GM23338 (cell line): ENCODE measurements at places on chromosomes 16 and 17.

GRCh38 chr16:48885471-48885870, 275.5 kb upstream of the N4BP1 start:
- no peak for DNase-seq

GRCh38 chr17:31535581-31535981, 144.1 kb downstream of the RAB11FIP4 start:
- no peak for DNase-seq

DNA sequence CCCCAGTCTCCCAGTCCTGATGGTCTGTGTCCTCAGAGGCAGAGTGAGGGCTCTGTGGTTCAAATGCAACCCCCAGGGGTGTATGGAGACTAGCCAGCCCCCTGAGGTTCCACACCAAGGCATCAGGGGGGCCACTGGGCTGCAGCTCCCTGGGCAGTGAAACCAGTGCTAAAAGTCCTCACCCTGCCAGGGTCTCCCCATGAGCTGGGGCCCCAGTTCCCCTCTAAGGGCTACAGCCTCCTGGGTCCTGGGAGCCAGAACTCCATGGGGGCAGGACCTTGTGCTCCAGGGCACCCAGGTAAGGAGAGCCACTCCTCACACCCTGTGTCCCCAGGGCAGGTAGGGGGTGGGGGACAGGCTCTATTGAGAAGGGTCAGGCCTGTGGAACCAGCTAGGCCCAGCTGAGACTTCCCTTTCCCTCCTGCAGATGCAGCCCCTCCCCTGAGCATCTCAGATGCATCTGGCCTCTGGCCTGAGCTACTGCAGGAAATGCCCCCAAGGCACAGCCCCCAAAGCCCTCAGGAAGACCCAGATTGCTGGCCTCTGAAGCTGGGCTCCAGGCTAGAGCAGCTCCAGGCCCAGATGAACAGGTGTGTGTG, 6.4 kb upstream of the DCAF7 start:
- no peak for DNase-seq

DNA sequence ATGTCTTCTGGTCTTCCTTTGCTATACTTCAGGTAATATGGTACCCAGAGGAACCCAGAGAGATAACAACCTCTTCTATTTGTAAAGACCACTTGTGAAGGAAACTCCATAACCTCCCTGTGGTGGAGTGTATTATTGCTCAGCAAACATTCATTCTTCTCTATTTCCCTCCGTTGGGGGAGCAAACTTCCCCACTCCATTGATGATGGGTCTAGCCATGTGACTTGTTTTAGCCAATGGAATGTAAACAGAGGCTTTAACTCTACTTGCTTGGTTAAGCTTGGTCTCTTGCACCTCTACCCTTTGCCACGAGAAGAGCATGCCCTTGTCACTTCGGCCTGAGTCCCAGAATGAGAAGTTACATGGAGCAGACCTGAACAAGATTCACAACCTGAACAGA, 30.0 kb upstream of the SKAP1 start:
- peak; percentile 24 for DNase-seq

DNA sequence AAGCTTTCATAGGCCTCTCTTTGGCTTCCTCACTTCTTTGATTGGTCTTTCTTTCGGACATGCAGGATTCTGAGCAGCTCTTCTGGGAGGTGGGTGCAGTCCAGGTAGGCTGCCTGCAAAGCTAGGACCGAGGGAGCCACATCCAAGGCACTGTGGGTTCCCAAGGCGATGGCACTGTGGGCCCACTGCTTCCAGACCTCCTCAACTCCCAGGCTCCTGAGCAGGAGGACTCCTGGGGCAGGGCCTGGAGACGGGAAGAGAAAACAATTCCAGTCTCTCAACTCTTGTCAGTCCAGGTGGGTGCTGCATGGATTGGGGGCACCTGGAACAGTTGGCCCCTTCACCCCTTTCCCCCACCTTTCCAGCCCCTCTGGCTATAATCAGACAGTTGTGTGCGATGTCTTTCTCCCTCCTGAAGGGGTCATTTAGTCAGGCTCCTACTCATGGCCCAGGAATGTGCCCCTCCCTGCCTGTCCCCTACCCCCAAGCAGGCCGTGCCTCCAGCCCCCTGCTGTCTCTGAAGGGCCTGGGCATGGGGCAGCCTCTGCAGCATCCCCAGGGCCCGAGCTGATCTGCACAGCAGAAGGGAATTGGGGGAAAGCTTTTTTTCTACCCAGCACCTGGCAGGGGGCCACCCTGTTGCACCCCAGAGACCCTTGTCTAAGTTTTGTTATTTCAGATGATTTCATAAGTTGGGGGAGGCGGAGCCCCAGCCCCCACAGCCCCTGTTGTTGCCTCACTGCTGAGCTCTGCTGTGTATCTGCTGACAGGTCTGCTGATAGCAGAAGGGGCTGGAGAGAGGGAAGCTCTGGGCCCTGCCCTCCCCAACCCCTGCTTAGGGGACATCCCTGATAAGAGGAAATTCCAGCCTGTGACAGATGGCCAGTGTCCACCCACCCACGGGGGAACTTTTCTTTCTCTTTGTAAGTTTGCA, 330.3 kb downstream of the SEC14L1 start:
- DNase-seq: peak; percentile 75

DNA sequence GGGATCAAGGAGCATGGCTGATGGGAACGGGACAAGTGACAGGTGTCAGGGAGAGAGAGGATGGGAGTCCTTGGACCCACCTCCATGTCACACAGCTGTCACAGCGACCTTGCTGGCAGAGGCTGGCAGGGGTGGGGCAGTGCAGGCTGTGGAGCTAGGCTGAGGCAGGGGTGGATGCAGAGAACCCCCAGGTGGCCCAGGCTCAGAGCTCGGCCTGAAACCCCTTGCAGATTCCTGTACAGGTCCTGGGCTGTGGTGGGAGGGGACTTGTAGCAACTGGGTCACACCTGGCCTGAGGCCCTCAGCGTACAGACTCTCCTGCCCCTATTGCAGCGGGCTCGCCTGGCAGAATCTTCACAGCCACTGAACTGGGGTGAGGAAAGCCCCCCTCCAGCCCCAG, 174.1 kb downstream of the NTN1 start:
- DNase-seq: no peak

GRCh38 chr16:12688951-12689850, 114.5 kb downstream of the CPPED1 start:
- DNase-seq: no peak

GRCh38 chr16:30609002-30609925, 925 bp downstream of the ZNF689 start:
- DNase-seq: peak; percentile 70

DNA sequence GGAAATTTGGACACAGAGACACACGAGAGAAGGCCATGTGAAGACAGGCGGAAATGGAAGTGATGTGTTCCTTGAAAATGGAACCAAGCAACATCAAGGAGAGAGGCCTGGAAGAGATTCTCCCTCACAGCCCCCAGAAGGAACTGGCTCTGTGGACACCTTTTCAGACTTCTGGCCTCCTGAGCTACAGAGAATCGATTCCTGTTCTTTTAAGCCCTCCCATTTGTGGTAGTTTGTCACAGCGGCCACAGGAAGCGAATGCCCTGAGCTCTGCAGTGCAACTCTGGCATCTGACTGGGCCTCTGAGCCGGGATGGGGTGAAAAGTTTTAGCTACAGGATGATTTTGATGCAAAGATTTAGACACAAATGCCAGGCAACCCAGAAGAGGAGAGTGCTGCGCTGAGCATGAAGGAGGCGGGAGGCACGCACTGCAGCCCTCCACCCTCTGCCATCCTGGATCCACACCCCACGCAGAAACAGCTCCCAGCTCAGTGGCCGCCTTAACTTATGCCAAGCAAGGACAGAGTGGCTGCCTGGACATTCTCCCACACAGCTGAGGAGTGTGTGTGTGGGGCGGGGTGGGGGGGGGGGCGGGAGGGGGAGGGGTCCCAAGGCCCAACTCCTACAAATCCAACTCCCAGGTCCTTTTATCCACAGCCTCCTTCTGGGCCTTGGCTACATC, 2.2 kb downstream of the TIMP2 start:
- DNase-seq: no peak

DNA sequence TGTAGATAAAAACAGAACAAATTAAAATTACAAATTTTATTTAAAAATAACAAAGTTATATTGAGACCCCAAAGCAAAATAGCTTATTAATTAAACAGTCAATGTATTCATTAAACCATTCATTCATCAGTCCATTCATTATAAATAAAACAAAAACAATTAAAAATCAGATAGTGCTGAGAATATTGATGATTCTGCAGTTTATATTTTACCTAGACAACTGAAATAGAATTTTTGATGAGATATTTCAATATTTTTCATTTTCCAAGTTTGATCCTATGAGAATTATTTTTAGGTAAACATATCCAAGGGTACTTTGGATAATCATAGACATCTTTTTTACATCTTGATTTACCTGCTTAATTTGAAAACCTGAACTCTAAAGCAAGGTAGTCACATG, 15.2 kb upstream of the NETO2 start:
- DNase-seq: no peak

GRCh38 chr16:52783616-52784015, 236.7 kb upstream of the TOX3 start:
- DNase-seq: no peak

DNA sequence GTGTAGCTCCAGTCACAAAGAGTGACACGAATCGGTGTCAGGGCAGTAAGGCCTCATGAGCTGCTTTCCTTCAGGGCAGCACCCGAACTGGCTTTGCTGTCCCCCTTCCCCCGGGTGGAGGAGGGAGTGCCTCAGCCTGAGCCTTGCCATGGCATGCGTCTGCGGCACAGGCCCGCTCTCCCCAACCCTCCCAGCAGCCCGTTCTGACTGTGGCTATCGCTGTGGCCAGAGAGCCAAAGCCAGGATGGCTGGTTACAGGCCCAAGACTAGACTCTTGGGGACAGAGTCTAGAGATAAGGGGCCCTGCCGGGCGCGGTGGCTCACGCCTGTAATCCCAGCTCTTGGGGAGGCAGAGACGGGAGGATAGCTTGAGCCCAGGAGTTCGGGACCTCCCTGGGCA, 25.9 kb downstream of the CLUH start:
- DNase-seq: no peak

- DNase-seq: no peak
Measured at GRCh38 chr16:89890200-89890599, 16.8 kb downstream of the TCF25 start.

DNA sequence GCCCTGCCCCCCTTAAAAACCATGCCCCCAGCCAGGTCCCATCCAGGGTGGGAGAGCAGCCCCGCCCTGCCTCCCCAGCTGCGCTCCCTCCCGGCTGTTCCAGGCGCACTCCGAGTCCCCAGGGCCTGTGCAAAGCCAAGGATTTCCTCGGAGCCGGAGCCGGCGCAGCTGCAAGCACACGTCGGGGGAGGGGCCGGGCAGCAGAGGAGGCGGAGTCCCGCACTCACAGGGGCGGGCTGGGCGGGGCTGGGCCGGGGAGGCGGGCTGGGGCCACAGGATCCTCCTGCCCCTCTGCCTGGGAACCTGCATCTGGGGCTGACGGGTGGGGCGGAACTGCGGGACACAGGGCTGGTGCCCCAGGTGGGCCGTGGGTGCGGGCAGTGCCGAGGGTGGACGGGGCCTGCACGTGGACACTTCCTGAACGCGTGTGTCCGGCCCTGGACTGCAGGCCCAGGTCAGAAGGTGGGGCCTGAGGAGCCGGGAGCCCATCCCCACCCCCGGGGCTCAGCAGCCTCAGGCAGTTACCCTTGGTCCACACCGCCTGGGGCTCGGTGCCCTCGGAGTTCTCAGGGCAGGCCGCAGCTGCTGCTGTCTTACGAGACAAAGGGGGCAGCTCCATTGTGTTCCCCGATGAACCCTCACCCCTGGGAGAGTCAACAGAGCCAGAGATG, 24.0 kb upstream of the SSTR5 start:
- DNase-seq: peak; percentile 93

GRCh38 chr16:71919035-71919434, 23.7 kb downstream of the IST1 start:
- no peak for DNase-seq

DNA sequence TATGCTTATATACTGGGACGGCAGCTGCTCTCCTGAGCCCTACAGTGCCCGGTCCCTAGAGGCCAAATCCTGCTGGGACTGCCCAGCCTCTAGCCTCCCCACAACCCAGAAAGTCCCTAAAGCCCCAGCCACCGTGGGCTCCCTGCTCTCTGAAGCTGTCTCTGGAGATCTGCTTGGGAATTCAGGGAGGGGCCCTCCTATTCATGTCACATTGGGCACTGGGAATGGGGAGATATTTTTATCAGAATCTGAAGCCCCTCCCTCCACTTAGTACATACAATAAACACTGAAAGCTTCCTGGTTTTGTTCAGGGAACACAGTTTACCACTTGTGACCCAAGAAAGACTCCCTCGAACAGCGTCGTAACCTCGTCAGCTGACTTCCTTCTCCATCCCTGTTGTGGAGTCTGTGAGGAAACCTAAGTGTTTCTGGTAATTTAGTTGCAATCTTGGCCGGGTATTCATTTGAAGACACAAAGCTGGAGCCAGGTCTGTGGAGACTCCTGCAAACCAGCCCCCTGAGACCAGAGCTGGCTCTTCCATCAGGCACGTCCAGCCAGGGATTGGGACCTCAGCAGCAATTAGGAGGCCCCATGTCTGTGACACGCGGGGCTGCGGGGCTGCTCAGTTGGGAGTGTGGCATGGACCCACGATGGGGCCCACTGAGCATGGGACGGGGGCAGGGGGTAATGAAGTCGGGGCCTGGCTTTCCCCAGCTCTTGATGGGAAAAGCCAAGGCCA, 38.5 kb downstream of the PGS1 start:
- DNase-seq: no peak

- DNase-seq: peak; percentile 92
Measured at GRCh38 chr17:20226814-20227482, 217.8 kb downstream of the SPECC1 start.
